ENCODE measurements at places on chromosomes 2 and 18. TPM values are rescaled to one million over a fixed set of nuclear protein-coding genes. Genes with fewer than 3 reads are reported as not detected.

AMER3 gene
- total RNA-seq, result not detected

- DNase-seq, result no peak
Observed at GRCh38 chr2:203984-204383, 59.8 kb downstream of the SH3YL1 start.

DNA sequence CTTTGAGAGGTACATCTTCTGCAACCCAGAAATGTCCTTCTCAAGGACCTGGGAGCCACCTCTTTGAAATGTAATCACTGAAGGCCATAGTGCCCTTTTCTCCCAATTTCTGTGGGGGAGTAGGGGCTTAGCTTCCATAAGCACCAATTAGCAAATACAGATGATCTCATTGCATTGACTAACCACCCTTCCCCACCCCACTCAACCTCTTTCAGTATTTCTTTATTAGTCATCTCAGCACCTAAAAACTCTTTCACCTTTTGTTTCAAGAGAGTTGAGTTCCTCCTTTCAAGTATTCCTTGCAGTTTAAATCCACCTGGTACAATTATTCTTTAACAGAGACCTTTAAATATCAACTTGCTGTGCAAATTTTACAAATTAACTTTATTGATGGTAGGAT, 1011.8 kb upstream of the CDH2 start:
- DNase-seq, result no peak

DNA sequence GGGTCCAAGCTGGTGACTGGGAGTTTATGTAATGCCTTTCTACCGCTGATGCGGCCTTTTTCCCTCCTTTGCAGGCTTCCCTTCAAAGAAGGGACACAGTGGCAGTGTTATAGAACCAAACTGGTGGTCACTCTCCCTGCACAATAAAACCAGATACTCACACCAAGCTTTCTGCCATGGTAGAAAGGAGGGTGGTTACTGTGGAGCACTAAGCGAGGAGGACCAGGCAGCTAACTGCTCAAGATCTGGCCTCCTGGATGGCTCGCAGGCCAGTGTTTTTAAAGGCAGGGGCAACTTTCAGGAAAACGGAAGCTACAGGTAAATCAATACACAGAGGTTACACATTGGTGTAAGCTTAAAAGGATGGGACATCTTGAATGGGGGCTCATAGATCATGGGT, 89.4 kb downstream of the BIN1 start:
- DNase-seq, result no peak

PTPN18 gene
- 21.6 TPM for total RNA-seq

GRCh38 chr2:104868505-104868866, 14.6 kb downstream of the POU3F3 start:
- no peak for DNase-seq

- no peak for DNase-seq
Observed at GRCh38 chr18:10367836-10368235, 86.6 kb upstream of the APCDD1 start.

PNPT1 gene
- total RNA-seq, result 34.0 TPM

DNA sequence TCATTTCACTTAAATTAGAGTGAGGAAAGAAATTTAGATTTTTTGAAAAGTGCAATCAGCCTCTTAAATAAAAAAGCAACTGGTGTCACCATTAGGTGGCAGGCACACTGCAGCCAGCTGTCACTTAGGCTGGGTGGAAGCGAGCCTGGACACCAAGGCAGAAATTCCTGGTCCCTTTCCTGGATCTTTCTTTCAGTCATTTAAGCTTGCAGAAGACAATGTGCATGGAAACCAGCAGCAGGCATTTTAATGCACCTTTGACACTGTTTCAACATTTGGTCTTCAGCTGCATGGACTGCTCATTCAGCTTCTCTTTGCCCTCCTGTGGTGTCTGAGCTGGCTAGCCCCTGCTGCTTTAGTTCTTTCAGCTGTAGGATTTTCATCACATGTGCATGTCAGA, 61.0 kb downstream of the AQP4 start:
- DNase-seq, result no peak

- DNase-seq, result no peak
Observed at GRCh38 chr2:53558867-53559266, 208.7 kb upstream of the CHAC2 start.

UGT1A5 gene
- total RNA-seq, result not detected

EPB41L3 gene
- 122 TPM for total RNA-seq

DNA sequence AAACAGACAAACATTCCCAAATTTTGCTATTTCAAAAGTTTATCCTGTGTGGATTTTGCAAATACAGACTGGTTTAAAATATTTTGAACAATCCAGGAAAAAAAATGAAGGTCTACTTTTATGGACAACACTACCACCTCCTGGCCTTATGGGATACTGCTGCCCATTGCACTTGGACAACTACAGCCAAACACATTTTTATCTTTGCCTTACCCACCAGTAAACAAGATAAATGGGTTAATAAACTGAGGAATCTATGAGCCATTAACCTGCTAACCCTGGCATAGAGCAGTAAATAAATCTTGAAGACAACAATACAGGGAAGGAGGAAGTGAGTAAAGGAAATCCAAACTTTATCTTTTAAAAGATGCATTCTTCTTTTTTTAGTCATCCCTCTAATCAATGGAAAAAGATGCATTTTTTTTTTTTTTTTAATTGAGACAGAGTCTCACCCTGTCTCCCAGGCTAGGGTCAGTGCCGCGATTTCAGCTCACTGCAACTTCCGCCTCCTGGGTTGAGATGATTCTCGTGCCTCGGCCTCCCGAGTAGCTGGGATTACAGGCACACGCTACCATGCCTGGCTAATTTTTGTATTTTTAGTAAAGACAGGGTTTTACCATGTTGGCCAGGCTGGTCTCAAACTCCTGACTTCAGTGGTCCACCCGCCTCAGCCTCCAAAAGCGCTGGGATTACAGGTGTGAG, 2.1 kb upstream of the SPIRE1 start:
- DNase-seq, result peak; percentile 75

- DNase-seq, result no peak
Observed at GRCh38 chr2:99256677-99257076, 1.2 kb upstream of the LYG2 start.

DNA sequence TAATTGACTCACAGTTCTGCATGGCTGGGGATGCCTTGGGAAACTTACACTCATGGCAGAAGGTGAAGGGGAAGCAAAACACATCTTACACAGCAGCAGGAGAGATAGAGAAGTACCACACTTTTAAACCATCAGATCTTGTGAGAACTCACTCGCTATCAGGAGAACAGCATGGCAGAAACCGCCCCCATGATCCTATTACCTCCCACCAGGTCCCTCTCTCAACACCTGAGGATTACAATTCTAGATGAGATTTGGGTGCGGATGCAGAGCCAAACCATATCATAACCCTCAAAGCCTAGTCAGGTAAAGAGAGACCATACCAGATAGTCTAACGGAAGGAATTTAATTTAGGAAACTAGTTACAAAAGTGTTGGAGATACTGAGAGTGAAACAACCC, 182.6 kb upstream of the ACVR2A start:
- DNase-seq, result no peak

- DNase-seq, result peak; percentile 48
Observed at GRCh38 chr18:62249478-62250097, 62.5 kb downstream of the RELCH start.

GALNT3 gene
- 0.13 TPM for total RNA-seq

CNDP1 gene
- total RNA-seq, result not detected

DNA sequence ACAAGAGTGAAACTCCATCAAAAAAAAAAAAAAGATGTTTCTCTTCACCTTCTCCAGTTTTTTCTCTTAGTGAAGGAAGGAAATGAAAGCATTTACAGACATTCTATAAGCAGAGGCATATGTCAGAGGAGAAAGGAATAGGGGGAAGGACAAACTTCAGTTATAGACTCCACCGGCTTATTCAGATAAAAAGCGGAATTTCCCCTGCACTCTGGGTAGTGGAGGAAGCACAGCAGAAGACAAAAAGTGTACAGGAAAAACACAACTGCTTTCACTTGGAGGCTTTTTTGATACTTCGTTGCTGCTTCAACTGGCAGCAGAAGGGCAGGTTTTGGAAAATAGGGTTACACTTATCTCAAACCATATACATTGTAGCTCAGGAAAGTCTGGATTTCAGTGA, 3.2 kb upstream of the MGAT4A start:
- DNase-seq, result no peak

OTOF gene
- 0.26 TPM for total RNA-seq

GRCh38 chr18:36786686-36787085, 42.1 kb downstream of the TPGS2 start:
- DNase-seq, result no peak

DNA sequence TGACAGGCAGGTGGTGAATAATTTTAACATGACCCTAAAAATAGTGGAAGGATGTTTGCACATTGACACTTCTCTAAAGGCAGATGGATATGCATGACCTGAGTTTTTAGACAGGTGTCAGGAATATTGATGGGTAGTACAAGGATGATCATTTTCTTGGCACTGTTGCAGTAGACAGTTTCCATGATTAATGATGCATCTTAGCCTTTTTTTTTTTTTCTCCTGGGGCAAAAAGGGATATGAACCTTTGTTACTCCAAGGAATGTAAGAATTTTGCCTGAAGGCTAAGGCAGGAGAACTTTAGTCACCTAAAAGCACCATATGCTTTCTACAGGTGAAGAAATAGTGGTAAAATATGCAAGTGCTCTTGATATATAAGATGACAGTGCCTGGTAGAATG, 136.3 kb upstream of the CAVIN2 start:
- no peak for DNase-seq

IL1RL2 gene
- total RNA-seq, result 0.20 TPM

GRCh38 chr2:6782517-6783237, 83.0 kb downstream of the CMPK2 start:
- DNase-seq, result no peak

- DNase-seq, result peak; percentile 69
Observed at GRCh38 chr18:9184998-9185613, 48.5 kb downstream of the ANKRD12 start.

CCDC141 gene
- total RNA-seq, result not detected
